ENCODE measurements at places on chromosomes 2 and 18.

GRCh38 chr2:227163485-227163997 lies 464 bp downstream of the COL4A4 start:
- DNase-seq, result no peak

DNA sequence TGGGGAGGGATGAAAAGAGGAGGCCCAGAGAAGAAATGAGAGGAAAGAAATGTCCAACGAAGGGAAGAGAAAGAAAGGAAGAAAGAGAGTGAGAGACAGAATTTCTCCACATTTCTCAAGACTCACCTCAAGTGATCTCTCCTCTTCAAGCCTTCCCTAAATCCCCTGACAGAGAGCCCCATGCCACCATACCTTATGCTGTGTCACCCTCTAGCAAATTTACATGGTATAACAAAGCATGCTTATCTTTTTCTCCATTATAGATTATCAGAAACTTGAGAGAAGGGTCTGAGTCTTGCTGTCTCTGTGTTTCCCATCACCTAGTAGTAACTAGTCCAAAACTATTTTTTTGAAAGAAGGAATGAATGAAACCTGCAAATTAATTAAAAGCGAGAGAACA lies 1208.4 kb downstream of the DPP10 start:
- no peak for DNase-seq

DNA sequence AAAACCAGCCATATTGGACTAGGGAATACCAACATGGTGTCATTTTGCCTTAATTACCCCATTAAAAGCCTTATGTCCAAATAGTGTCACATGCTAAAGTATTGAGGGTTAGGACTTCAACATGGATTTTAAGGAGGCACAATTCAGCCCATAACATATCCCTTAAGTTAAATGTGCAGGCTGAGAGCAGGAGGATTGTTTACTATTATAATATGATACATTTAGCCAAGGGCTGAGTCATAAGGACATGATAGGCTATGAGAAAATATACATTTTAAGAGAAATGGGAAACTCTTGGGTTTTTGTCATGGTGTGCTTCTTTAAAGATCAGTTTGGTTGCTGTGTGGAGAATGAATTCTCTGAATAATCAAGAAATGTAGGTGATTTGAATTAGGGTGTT lies 136.8 kb downstream of the RDH14 start:
- DNase-seq, result no peak

GRCh38 chr2:118861731-118862130 lies 14.3 kb upstream of the EN1 start:
- DNase-seq, result no peak

DNA sequence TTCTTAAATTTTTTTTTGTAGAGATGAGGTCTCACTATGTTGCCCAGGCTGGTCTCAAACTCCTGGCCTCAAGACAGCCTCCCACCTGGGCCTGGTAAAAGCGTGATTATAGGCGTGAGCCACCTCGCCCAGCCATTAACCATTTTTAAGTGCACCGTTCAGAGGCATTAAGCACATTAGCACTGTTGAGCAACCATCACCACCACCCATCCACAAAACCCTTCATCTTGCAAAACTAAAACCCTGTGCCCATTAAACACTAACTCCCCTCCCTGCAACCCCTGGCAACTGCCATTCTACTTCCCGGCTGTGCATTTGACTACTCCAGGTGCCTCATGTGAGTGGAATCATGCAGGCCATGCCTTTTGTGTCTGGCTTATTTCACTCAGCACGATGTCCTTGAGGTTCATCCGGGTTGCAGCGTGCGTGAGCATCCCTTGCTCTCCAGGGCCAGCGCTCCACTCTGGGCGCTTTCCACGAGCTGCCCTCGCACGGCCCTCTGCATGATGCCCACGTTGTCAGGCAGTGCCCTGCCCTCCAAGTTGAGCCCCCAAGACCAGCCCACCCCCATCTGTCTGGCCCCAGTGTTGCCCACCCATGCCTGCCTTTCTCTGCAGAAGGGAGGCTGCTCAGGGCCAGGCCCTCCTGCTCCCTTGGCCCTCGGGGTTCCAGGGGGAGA lies 63.0 kb upstream of the GLI2 start:
- no peak for DNase-seq

- peak; percentile 41 for DNase-seq
Measured at GRCh38 chr2:136327162-136327852, 209.4 kb upstream of the CXCR4 start.

DNA sequence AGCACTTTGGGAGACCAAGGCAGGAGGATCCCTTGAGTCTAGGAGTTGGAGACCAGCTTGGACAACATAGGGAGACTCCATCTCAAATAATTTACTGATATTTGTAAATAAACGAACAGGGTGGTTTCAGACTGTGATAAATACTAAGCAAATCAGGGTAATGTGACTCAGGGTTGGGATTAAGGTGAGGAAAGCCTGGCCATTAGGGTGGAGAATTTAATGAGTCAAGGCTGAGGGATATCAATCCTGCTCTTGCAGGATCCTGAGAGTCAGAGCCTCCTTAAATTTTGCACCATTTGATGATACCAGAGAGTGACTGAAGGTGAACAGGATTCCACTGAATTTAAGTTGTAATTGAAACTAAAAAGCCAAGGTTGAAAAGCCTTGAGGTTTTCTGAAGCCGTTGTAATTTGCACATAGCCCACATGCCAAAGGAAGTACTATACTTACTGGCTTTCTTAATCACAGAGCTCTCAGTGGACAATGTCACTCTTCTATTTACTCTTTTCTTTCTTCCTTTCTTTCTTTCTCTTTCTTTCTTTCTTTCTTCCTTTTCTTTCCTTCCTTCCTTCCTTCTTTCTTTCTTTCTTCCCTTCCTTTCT lies 28.6 kb upstream of the AP1S3 start:
- no peak for DNase-seq

DNA sequence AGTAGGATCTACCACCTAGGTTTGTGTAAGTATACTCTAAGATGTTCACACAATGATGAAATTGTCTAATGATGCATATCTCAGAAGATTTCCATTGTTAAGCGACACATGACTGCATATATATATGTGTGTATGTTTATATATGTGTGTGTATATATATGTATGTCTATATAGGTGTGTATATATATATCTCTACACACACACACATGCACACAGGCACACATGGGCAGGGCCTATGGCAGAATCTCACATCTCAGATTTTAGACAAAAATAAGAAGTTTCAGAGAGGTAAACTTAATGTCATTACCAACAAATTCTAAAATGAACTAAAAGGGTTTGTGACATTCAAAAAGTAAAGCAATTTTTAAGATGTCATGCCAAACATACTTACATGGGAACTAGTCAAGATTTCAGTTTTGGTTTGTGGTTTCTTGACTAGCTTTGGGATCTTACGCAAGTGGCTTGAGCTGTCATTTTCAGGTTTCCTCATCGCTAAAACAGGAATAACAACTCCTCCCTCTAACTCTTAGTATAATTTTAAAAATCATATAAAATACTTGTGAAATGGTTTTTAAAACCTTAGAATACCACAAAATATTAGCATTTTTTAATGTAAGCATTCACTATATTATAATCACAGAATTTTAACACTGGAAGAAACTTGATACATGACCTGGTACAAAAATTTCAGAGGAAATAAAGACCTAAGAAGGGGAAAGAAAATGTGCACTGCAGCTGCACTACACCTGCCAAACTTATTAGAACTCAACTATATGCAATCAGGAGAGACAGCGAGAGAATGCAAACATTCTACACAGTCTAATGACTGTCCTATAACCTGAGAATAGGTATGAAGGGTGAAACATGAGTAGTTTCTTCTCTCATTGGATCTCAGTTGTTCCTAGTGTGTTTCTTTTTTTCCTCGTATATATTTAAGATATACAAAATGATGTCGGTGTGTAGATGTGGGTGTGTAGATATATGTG lies 75.7 kb downstream of the TTC21B start:
- no peak for DNase-seq
